Right lung (tissue), 10 donors: ENCODE measurements at places on chromosomes 5 and 9.
A peak's percentile ranks its signal among the peaks of the same experiment; 100 is the strongest.

- DNase-seq: no peak
Observed at GRCh38 chr9:116942593-116943061, 255.5 kb downstream of the TRIM32 start.

DNA sequence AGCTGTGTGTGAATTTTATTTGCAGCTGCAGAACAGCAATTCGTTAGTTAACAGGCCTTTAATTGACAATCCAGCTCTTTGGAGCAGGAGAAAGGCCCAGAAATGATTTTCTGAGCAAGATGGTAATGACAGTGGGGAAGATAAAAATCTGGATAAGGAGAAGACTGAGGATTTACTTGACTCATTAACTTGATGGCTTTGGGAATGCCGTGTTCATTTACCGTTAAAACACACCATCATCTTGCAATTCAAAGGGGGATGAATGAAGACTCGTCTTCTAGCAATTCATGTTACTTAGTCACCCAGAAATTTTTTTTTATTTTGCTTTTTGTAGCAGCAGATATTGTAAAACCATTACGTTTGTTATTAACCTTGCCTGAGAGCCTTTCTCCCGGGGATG is 52.0 kb downstream of the PTTG1 start:
- no peak for DNase-seq

- peak; percentile 67 for DNase-seq
Observed at GRCh38 chr5:120465436-120465961, 1.4 kb downstream of the PRR16 start.

DNA sequence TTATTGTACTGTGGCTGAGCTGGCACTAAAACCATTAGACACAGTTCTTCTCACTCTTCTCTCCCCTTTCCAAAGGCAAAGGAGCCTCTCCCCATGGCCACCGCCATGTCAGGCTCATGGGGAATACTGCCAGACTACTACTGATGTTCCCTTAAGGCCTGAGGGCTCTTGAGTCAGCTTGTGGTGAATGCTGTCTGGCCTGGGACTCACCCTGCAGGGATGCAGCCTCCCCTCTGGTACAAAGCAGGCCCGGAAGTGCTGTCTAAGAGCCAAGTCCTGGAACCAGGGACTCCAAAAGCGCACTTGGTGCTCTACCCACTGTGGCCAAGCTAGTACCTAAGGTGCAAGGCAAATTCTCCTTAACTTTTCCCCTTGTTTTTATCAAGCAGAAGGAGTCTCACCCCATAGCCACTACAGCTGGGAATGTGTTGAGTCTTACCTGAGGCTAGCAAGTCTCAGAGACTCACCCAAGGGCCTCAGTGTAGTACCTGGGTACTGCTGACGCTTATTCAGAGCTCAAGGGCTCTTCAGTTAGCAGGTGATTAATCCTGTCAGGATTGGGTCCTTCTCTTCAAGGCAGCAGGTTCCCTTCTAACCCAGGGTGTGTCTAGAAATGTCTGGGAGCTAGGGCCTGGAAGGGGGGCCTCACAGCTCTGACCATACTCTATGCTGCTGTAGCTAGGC is 33.2 kb upstream of the C5orf46 start:
- DNase-seq: no peak

DNA sequence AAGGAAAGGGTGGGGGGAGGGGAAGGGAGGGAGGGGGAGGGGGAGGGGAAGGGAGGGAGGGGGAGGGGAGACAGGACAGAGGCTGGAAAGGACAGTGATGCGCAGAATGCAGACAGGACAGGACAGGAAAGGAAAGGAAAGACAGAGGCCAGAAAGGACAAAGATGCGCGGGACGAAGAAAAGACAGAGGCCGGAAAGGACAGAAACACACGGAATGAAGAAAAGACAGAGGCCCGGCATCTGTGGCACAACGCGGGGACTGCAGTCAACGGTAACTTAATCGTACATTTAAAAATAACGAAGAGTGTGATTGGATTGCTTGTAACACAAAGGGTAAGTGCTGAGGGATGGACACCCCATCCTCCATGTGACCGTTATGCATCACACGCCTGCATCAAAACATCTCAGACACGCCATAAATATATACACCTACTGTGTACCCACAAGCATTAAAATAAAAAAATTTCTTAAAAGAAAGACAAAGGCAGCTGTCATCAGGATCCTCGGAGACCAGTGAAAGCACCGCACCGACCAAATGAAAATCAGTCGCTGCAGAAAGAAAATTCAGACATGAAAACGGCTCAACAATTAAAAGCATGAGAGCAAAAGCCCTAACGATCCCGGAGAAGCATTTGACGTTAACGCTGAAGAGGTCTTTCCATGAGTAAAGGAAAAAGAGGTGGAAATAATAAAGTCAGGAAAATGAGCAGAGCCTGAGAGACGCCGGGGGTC is 52.9 kb upstream of the EXOC3 start:
- DNase-seq: no peak

DNA sequence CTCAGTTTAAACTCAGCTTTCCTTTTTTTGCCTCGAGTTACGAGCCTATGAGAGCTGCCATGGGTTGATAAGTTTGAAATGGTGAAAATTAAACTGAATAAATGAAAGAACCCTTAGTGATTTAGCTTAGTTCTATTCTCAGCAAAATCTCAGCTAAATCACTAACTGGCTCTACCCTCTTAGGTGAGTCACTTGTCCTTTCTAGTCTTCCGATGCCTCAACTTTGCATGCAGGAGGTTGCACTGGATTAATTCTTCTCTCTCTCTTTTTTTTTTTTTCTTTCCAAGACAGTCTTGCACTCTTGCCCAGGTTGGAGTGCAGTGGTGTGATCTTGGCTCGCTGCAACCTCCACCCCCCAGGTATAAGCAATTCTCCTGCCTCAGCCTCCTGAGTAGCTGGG is 83.9 kb downstream of the PAPPA start:
- no peak for DNase-seq

- DNase-seq: peak; percentile 30
Observed at GRCh38 chr5:150671509-150672236, 10.6 kb downstream of the MYOZ3 start.

GRCh38 chr5:135127439-135128240 is 93.6 kb upstream of the PITX1 start:
- no peak for DNase-seq
